ENCODE measurements at places on chromosomes 1 and 21. TPM values are rescaled to one million over a fixed set of nuclear protein-coding genes. Genes with fewer than 3 reads are reported as not detected.

- H3K4me1 ChIP-seq, result peaks cover 80% of the 10 kb centered on the region
- peak overlapping the region; percentile 82 for H3K27ac ChIP-seq
- peaks cover 3% of the 10 kb centered on the region for H3K36me3 ChIP-seq
Measured at GRCh38 chr1:179034720-179035119, 9.0 kb downstream of the FAM20B start.

GRCh38 chr1:241470908-241471590 is 48.5 kb downstream of the FH start:
- DNase-seq, result no peak
- no peak overlapping the region for H3K27ac ChIP-seq
- H3K27me3 ChIP-seq, result peaks cover 3% of the 10 kb centered on the region
- no peaks in the 10 kb centered on the region for H3K36me3 ChIP-seq
- H3K4me1 ChIP-seq, result no peaks in the 10 kb centered on the region
- no peak overlapping the region for H3K4me3 ChIP-seq

GRCh38 chr1:100706856-100707255 is 12.7 kb upstream of the VCAM1 start:
- H3K4me1 ChIP-seq, result no peaks in the 10 kb centered on the region
- H3K27ac ChIP-seq, result no peak overlapping the region
- H3K4me3 ChIP-seq, result no peak overlapping the region

DNA sequence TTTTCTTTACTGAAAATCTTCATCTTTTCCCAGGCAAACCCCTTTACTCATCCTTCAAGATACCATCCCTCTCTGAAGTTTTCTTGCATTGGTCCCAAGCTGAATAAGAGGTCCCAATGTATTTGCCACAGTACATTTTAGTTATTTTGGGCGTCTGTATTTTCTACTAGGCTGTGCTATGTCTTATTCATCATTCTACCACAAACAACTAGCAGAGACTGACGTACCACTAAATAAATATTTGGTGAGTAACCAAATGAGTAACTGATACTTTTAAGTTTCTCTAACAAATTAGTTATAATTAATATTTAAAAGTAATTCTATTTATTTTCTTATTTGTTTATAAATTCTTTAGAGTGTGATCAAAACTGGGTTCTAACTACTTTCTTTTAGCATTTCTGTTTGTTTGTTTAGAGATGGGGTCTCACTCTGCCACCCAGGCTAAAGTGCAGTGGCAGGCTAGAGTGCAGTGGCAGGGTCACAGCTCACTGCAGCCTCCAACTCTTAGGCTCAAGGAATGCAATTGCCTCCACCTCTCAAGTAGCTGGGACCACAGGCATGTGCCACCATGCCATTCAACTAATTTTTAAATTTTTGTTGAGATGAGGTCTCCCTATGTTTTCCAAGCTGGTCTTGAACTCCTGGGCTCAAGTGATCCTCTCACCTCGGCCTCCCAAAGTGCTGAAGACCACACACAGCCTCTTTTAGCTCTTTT is 33.1 kb downstream of the NDC1 start:
- no peak overlapping the region for H3K4me3 ChIP-seq
- H3K36me3 ChIP-seq, result peaks cover 34% of the 10 kb centered on the region
- DNase-seq, result no peak
- no peak overlapping the region for H3K27ac ChIP-seq

Gene TTC39A
- total RNA-seq, result 0.12 TPM

Gene KRTAP7-1
- not detected for total RNA-seq

GRCh38 chr1:9589719-9590157 is 1.0 kb downstream of the TMEM201 start:
- no peaks in the 10 kb centered on the region for H3K27me3 ChIP-seq
- no peak for DNase-seq
- peak overlapping the region; percentile 48 for H3K27ac ChIP-seq
- H3K4me3 ChIP-seq, result peak overlapping the region; percentile 72

Gene TLCD4
- total RNA-seq, result 0.02 TPM

Gene HENMT1
- total RNA-seq, result 17.9 TPM

DNA sequence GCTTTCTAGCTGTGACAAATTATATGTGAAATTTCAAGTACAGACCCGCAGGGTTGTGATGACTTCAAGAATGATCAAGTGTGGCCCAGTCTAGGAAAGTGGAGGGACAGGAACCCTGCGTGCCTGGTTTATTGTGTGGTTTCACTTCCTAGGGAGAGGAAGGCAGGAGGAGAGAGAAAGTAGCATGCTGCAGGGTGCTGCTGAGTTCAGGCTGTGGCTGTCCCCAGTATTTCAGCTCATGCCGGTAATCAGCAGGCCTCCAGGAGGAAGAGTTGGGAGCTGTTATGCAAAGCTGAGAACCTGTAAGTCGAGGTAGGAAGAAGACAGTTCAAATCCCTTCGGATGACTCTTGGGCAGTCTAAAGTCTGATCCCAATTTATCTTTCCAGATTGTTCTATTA is 140.4 kb downstream of the ROR1 start:
- peaks cover 3% of the 10 kb centered on the region for H3K27me3 ChIP-seq
- no peaks in the 10 kb centered on the region for H3K36me3 ChIP-seq
- DNase-seq, result no peak

DNA sequence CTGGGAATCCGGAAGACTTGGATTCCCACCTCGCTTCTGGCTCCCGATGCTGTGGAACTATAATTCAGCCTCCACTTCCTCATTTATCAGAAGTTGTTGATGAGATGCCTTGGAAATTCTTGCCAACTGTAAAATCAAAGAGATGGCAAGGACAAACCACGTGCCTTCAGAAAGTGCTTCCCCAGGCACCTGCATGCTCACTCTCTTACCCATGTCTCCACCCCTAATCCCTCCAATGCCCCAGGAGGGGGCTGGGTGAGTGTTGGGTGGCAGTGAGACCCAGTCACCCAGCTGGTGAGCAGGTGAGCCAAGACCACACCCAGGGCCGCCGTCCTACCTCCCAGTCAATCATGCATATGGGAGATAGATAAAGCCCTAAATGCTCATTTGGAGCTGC is 160.8 kb downstream of the PSMG1 start:
- H3K27ac ChIP-seq, result no peak overlapping the region
- H3K4me3 ChIP-seq, result no peak overlapping the region
- no peaks in the 10 kb centered on the region for H3K36me3 ChIP-seq
- H3K27me3 ChIP-seq, result peaks cover 4% of the 10 kb centered on the region
- DNase-seq, result no peak

DNA sequence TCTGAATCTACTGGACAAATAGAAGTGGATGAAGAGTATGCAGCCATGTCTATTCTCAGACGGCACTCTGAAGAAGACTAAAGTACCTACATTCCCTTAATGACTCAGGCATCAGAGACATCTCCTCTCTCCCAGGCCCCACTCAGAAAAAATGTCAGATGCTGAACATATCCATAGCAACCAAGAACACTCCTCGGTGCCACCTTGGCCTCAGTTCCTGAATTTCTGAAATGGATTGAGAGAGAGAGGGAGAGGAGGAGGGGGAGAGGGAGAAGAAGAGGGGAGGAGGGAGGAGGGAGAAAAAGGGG is 16.0 kb upstream of the OVAAL start:
- peaks cover 9% of the 10 kb centered on the region for H3K27me3 ChIP-seq
- no peak overlapping the region for H3K4me3 ChIP-seq
- H3K4me1 ChIP-seq, result no peaks in the 10 kb centered on the region
- no peak for DNase-seq

Gene DLGAP3
- total RNA-seq, result 0.93 TPM

DNA sequence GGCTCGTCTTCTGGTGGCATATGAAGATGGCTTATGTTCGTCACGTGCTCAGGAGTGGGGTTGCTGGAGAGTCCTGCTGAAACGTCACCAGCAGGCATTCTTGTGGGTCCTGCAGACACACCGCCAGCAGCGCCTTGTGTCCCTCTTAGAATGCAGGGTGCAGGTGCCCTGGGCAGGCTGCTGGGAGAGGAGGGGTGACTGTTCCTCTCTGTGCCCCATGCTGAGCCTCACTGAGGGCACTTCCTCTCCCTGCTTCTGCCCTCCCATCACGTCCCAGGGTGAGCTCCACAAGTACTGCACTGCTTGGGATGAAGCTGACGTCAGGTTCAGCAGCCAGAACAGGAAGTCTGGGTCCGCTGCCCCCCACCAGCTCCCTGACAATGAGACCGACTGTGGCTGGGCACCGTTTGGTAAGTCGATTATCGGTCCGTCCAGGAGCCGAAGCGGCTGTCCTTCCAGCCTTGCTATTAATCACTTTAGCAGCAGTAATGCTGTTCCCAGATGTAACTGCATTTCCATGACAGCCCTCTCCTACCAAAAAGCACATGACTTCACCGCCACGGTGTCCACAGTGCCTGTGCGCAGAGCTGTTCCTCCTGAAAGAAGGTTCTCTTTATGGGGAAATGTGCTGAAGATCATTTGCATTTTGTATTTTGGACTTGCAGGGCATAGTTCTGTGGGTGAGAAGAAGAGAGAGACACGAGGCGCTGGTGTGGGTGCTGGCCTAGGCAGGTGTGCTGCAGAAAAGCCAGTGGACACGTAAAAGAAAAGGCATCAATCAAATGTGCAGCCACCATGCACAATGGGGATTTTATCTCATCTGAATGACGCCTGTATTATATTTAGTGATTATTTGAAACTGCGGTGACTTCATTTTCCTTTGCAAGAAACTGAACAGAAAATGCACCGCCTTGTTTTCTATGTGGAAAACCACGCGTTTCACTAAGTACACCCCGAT is 21.0 kb downstream of the SLC37A1 start:
- peaks cover 11% of the 10 kb centered on the region for H3K4me1 ChIP-seq
- no peaks in the 10 kb centered on the region for H3K27me3 ChIP-seq
- H3K36me3 ChIP-seq, result peaks cover 14% of the 10 kb centered on the region
